ENCODE measurements at places on chromosomes 16 and 17.
A peak's percentile ranks its signal among the peaks of the same experiment; 100 is the strongest.

- H3K4me1 ChIP-seq: no peaks in the 10 kb centered on the region
- H3K36me3 ChIP-seq: no peaks in the 10 kb centered on the region
- DNase-seq: no peak
- H3K27ac ChIP-seq: no peak overlapping the region
Observed at GRCh38 chr16:79543219-79543618, 57.3 kb downstream of the MAF start.

- H3K27ac ChIP-seq: no peak overlapping the region
- H3K27me3 ChIP-seq: no peaks in the 10 kb centered on the region
- H3K4me1 ChIP-seq: peaks cover 41% of the 10 kb centered on the region
- H3K4me3 ChIP-seq: no peak overlapping the region
- no peak for DNase-seq
Observed at GRCh38 chr17:37714897-37715296, 30.0 kb downstream of the HNF1B start.

DNA sequence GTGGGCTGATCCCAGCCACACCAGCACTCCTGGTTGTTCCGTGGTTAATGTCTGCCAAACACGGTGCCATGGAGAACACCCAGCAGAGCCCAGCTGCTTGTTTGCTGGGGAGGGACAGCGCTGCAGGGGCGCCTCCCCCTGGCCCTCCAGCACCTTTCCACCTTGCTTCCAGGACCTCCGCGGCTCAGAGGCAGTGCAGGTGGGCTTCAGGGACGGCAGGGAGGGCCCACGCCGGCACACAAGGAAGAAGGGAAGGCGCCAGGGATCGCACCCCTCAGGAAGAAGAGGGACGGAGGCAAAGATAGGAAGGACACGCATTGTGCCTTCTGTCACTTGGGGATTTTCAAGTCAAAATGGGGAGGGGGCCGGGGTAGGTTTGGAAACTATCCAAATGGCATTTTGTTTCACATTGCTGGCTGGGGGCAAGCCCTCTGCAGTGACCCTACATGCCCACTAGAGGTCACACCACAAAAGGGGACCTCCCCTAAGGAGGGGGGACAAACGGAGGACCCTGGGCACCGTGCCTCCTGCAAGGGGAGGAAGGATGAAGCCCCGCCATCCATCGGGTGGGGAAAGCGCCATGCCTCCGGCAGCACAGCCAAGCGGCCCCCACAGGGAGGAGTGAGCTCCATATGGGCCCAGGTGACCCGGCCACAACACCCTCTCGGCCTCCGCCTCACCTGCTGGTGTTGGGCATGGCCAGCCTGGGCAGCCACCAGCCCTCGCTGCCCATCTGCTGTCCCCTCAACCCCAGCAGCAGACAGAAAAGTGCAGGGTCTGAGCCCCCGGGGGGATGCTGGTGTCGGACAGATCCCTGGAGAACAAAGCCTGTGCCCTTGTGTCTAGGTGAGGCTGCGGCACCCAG, 7.5 kb upstream of the C16orf95 start:
- H3K27me3 ChIP-seq: no peaks in the 10 kb centered on the region
- no peak overlapping the region for H3K27ac ChIP-seq
- peaks cover 40% of the 10 kb centered on the region for H3K36me3 ChIP-seq
- peaks cover 8% of the 10 kb centered on the region for H3K4me1 ChIP-seq

DNA sequence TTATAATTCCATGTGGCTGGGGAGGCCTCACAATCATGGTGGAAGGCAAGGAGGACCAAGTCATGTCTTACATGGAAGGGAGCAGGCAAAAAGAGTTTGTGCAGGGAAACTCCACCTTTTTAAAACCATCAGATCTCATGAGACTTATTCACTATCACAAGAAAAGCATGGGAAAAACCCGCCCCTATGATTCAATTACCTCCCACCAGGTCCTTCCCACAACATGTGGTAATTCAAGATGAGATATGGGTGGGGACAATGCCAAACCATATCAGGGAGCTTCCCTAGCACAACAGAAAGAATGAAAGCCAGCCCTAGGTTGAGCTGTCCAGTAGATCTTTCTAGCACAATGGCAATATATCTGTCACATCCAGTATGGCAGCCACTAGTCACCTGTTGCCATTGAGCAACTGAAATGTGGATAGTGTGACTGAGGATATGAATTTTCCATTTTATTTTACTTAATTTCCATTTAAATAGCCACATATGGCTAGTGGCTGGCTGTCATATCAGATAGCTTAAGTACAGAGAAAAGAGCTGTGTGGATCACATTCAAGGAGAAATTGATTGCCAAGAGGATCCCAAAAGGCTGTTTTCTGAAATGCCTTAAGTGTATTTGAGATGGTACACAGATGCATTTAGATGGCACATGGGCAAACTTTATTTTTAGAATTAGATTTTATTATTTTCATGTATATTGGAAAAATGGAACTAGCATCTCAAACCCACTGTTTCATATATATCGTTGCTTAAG, 273.0 kb downstream of the GRIN2A start:
- H3K4me1 ChIP-seq: no peaks in the 10 kb centered on the region
- no peak overlapping the region for H3K27ac ChIP-seq
- no peak for DNase-seq
- H3K4me3 ChIP-seq: no peak overlapping the region
- H3K27me3 ChIP-seq: no peaks in the 10 kb centered on the region
- no peaks in the 10 kb centered on the region for H3K36me3 ChIP-seq

- peak overlapping the region; percentile 67 for H3K4me3 ChIP-seq
- peaks cover 25% of the 10 kb centered on the region for H3K36me3 ChIP-seq
- peaks cover 66% of the 10 kb centered on the region for H3K4me1 ChIP-seq
- DNase-seq: peak; percentile 84
- H3K27me3 ChIP-seq: no peaks in the 10 kb centered on the region
- H3K27ac ChIP-seq: peak overlapping the region; percentile 96
Observed at GRCh38 chr16:50244504-50245416, 21.6 kb upstream of the ADCY7 start.

GRCh38 chr17:74417178-74418045, 14.5 kb upstream of the GPRC5C start:
- no peak overlapping the region for H3K27ac ChIP-seq
- no peak overlapping the region for H3K4me3 ChIP-seq
- H3K4me1 ChIP-seq: peaks cover 10% of the 10 kb centered on the region

- no peak overlapping the region for H3K27ac ChIP-seq
- DNase-seq: no peak
- no peak overlapping the region for H3K4me3 ChIP-seq
- H3K27me3 ChIP-seq: peaks cover 3% of the 10 kb centered on the region
Observed at GRCh38 chr16:5056352-5056751, 9.4 kb downstream of the C16orf89 start.

- DNase-seq: no peak
- H3K36me3 ChIP-seq: no peaks in the 10 kb centered on the region
- no peak overlapping the region for H3K27ac ChIP-seq
- H3K27me3 ChIP-seq: no peaks in the 10 kb centered on the region
- H3K4me1 ChIP-seq: 0 out of 2 replicates have a peak, but pooled peaks cover 3% of the 10 kb centered on the region
Observed at GRCh38 chr16:48432136-48432535, 46.9 kb upstream of the SIAH1 start.

DNA sequence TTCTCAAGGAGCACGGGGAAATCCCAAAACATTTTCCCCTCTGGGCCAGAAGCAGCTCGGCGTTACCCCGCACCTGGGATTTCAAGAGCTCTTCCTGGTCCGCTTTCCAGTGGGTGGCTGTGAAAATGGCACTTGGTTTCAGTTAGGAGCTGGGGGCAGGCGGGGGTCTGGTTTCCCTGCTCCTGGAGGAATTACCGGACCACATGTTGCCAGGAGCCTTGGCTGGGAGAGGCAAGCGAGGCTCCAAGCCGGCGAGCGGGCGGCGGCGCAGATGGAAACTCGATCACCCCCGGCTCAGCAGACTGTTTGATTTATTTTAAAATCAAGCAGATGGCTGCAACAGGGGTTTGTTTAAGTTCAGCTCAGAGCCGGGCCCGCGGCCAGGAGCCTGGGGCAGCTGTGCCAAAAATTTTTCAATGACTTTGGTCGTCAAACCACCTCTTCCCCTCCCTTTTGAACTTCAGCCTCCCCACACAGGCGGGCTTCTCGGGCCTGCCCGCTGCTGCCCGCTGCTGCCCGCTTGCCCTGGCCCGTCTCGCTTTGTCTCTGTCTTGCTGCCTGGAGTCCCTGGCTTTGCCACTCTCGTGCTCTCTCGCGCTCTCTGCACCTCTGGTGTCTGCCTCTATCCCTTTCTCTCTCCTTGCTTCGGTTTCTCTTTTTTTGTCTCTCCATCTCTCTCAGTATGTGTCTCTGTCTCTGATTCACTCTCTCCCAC, 108.0 kb upstream of the CIBAR2 start:
- DNase-seq: peak; percentile 75
- peak overlapping the region; percentile 29 for H3K27ac ChIP-seq
- H3K4me1 ChIP-seq: peaks cover 26% of the 10 kb centered on the region
- H3K4me3 ChIP-seq: peak overlapping the region; percentile 14

DNA sequence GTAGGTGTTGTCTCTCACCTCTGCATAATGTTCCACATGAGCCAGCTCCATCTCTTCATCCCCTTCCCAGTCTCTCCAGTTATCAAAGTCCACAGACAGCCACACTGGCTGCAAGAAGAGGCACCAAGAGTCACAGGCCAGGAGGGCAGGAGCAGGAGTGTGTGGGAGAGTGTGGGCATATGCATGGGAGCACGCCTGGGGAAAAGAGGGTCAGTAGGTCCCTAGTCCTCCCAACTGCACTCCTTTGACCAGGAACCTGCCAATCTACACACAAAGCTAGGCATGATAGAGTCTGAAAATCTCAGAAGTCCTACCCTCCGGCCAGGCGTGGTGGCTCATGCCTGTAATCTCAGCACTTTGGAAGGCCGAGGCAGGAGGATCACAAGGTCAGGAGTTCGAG, 7.3 kb upstream of the AARSD1 start:
- H3K4me1 ChIP-seq: no peaks in the 10 kb centered on the region
- DNase-seq: no peak
- no peaks in the 10 kb centered on the region for H3K27me3 ChIP-seq
- H3K27ac ChIP-seq: no peak overlapping the region

DNA sequence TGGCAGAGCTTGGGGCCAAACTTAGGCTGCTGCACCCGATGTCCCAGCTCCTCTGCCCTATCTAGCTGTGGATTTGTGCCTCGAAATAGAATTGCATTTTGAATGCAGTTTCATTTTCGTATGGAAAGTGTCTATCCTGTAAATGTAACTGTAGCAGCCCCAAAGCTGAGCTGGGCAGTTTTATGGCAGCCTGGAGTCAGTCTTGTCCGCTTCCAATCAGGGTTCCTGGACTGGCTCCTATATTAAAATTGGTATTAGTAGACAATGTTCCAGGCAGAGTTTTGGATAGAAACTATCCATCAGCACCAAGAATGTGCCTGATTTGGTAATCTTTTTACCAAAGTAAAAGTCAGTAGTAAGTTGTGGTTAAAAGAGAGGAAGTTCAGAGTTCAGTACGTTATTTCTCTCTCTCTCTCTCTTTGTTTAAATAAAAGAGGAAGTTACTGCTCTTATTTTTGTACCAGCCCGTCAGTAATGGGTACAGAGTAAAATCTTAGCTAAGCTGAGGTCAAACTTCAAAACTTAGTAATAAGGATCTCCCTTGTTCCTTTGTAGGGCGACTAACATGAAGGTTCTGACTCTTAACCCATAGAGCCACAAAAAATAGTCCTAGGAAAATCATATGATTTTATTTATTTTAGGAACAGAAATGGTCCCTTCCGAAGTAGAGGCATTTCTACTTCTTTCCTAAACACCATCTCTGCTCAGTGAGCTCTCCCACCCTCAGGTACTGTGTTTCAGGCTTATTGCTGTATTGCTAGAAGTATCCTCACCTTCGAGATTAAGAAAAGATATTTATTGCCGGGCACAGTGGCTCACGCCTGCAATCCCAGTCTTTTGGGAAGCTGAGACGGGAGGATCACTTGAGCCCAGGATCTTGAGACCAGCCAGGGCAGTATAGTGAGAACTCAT, 28.0 kb downstream of the PRKCB start:
- DNase-seq: no peak
- no peaks in the 10 kb centered on the region for H3K27me3 ChIP-seq
- no peaks in the 10 kb centered on the region for H3K36me3 ChIP-seq
- no peaks in the 10 kb centered on the region for H3K4me1 ChIP-seq
- no peak overlapping the region for H3K4me3 ChIP-seq

GRCh38 chr17:79644617-79645016, 33.8 kb upstream of the RBFOX3 start:
- no peaks in the 10 kb centered on the region for H3K36me3 ChIP-seq
- DNase-seq: no peak
- no peaks in the 10 kb centered on the region for H3K4me1 ChIP-seq
- no peak overlapping the region for H3K4me3 ChIP-seq

- peaks cover 86% of the 10 kb centered on the region for H3K36me3 ChIP-seq
- peaks cover 6% of the 10 kb centered on the region for H3K4me1 ChIP-seq
- DNase-seq: peak; percentile 12
- H3K27me3 ChIP-seq: no peaks in the 10 kb centered on the region
Observed at GRCh38 chr17:3826191-3826590, 19.9 kb downstream of the NCBP3 start.

DNA sequence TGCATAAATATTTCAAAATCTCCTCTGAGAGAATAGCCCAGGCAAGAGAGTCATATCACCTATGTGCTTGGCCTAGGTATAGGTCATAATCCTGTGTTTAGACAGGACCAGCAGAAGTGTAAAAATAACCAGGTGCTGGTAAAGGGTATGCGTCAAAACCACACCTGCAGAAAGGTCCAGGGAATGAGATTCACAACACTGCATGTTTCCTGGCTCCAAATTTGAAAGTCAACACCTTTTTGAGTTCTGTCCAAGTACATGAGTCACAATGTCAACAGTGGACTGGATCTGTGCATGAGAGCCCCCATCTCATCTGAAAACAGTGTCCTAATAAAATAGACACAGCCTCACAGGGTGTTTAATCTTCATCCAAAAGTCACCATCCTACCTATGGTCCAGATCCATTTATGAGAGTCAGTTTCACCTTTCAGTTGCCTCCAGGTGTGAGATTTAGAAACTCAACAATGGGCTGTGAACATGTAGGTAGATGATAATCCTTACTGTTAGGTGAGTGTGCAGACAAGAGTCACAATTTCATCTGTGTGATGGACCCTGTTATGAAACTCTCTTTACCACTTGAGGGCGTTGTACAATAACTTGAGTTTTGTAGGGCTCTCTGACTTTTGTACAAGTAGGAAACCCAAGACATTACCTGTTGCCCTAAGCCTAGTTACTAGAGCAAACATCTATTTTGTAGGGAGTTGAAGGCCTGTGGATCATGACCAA, 2100.7 kb downstream of the TP53TG3F start:
- no peaks in the 10 kb centered on the region for H3K27me3 ChIP-seq
- no peak for DNase-seq
- H3K4me3 ChIP-seq: no peak overlapping the region
- H3K36me3 ChIP-seq: no peaks in the 10 kb centered on the region
- H3K4me1 ChIP-seq: no peaks in the 10 kb centered on the region
- H3K27ac ChIP-seq: no peak overlapping the region

GRCh38 chr16:19108409-19109287, 5.1 kb upstream of the ITPRIPL2 start:
- no peaks in the 10 kb centered on the region for H3K36me3 ChIP-seq
- no peaks in the 10 kb centered on the region for H3K27me3 ChIP-seq
- peaks cover 55% of the 10 kb centered on the region for H3K4me1 ChIP-seq
- no peak for DNase-seq
- no peak overlapping the region for H3K4me3 ChIP-seq

- peak overlapping the region; percentile 4 for H3K4me3 ChIP-seq
- peak overlapping the region; percentile 8 for H3K27ac ChIP-seq
- H3K27me3 ChIP-seq: no peaks in the 10 kb centered on the region
- H3K36me3 ChIP-seq: no peaks in the 10 kb centered on the region
Observed at GRCh38 chr17:81018044-81018802, 16.7 kb upstream of the BAIAP2 start.
